ENCODE measurements at places on chromosomes 4 and X.
A peak's percentile ranks its signal among the peaks of the same experiment; 100 is the strongest.

DNA sequence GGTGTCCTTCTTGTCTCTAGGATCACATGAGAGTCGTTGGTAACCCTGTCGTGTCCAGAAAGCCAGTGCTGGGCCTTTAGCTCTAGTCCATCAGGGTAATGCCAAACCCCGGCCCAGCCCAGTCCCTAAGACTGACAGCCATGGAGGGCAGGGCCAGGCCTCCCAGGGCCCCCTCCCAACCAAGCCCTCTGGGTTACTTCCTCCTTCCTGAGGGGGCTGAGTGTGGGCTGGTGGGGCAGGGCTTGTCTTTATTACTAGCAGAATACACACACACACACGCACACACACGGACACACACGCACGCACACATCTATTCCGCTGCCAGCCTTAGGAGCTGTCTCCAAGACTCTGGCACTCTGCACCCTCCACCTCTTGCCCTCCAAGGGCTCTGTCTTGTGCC lies 35.6 kb upstream of the CDKN2AIP start:
- DNase-seq: no peak

DNA sequence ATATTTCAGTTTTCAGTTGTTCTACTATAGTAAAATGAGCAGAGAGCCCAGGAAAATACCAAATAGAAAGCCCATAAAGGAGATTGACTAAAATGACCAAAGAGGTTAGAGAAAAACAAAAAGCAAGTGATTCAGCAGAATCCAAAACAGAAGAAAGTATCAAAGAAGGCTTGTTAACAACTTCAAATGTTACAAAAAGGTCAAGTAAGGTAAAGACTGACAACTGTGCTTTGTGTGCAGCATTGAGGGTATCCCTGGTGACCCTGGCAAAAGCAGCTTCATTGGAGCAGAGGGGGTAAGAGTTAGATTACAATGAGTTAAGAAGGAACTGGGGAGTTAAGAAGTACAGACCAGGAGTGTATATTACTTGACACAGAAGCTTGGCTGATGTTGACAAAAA lies 317.9 kb downstream of the OPHN1 start:
- no peak for DNase-seq

- no peak for DNase-seq
These were observed 38.1 kb upstream of the ZNF827 start for GRCh38 chr4:145976680-145977079.

DNA sequence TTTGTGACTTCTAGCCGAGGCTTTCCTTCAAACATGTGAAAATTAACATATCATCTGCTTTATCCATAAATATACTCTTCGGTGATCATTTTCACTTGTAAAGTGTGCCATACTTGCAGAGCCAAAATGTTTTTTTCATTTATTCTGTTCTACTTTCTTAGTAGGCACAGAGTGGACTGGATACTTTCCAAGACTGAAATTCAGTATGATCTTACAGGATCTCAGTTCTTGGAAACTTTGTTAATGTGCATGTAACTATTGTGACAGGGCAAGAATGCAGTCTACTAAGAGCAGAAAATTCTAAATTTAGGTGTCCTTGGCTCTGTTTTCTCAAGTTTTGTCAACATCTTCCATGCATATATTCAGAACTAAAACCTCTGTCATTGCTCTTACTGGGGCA lies 284.9 kb downstream of the TEX13A start:
- DNase-seq: no peak

- no peak for DNase-seq
These were observed 58.1 kb downstream of the PHEX start for GRCh38 chrX:22090181-22090580.

DNA sequence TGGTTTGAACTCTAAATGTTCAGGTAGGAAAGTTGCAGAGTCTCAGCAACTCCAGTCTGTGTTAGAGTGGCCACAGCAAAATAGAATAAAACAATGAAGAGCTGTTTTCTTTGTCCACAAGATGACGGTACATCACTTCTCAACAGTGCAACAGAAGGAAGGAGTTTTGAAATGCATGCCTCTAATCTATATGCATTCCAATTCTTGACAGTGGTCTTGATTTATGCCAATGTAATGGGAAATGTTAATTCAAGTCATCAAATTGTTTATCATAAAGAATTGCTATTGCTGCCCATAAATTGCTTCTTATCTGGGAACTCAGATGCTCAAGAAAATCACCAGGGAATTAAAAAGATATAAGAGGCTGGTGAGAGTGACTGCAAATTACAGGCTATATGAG lies 195.5 kb upstream of the PRPS2 start:
- DNase-seq: no peak

- DNase-seq: no peak
These were observed 88.6 kb downstream of the SHROOM3 start for GRCh38 chr4:76523593-76523992.

GRCh38 chr4:52701207-52701606 lies 42.1 kb upstream of the USP46 start:
- DNase-seq: no peak

- DNase-seq: no peak
These were observed 49.2 kb downstream of the FGFRL1 start for GRCh38 chr4:1060621-1061020.

GRCh38 chr4:164874789-164875188 lies 2.2 kb upstream of the APELA start:
- DNase-seq: no peak

- DNase-seq: no peak
These were observed 30.8 kb downstream of the MOB1B start for GRCh38 chr4:70932984-70933383.

DNA sequence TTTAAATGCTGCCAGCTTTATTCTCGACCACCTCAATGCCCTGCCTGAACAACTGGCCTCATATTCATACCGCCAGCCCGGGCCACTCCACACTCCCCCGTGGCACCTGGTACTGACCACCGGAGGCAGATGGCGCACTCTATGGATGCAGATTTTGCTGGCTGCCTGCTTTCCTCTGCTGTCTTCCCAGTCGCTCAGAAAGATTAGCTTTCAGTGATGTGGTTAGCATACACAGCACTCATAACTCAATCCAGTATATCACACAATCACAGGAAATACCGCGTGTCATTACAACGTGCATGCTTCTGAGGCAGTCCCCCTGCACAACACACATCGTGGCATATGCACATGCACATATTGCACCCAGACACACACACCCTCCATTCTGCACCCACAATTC lies 147.2 kb upstream of the BCOR start:
- no peak for DNase-seq

DNA sequence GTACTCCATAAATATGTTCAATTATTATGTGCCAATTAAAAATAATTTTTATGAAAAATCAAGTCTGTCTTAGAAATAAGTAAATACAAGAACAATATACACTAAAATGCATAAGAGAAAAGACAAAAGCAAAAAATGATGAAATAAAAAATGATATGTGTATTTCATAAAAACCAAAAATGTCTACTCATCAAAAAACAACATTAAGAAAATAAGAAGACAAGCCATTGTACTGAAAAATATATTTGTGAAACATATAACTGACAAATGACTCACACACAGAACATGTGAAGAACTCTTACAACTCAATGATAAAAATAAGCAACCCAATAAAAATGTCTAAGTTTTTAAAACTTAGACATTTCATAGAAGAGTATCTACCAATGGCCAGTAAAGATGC lies 34.1 kb upstream of the ENOX2 start:
- DNase-seq: no peak

GRCh38 chr4:128906581-128906980 lies 97.1 kb downstream of the JADE1 start:
- DNase-seq: no peak

GRCh38 chr4:101527188-101527587 lies 179.9 kb upstream of the PPP3CA start:
- peak; percentile 44 for DNase-seq

DNA sequence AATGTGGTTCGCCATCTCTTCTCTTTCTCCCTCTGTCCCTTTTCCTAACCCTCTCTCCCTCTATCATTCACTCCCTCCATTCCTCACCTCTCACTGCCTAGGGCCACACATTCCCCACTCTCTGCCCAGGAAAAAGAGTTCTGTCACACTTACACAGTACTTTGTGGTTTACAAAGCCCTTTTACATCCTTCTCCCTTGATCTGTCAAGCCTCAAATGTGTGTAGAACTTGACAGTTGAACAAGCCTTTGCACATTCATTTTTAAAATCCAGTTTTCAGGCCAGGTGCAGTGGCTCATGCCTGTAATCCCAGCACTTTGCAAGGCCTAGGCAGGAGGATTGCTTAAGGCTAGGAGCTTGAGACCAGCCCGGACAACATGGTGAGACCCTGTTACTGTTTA lies 156.3 kb downstream of the VSIG4 start:
- DNase-seq: no peak

DNA sequence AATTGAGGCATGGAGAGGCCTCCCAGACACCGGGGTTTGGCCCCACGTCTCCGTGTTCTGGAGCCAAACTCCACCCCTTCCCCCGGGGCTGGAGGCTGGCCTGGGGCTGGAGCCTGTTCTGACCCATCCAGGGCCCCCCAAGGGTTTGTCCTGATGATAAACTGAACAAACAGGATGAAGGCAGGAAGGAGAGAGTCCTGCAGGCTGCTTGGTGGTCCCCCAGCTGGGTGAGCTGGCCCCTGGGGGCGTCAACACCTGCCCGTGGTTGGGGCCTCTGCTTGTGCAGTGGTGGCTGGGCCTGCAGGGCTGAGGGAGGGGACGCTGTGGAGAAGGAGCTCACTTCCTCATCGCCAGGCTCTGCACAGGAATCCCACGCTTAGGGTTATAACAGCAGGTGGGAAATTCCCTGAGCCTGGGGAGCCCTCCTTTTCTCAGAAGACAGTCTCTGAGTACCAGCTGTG lies 2.3 kb downstream of the SH3TC1 start:
- DNase-seq: peak; percentile 21

DNA sequence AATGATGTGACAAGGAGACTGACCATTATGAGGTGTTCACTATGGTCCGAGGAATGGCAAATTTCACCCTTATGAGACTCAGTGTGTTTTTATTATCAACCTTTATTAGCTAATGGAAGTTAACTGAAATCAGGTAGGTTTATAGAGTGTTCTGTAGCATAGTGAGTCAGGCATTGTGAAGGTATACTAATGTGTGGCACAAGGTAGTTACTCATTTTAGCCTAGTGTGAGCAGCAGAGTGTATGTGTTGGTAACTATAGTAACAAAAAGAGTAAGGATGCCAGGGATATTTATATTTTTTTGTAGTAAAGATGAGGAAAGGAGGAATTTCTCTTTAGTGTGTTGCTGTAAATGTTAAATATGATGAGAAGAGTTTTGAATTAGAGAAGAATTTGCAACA lies 12.0 kb downstream of the PDLIM5 start:
- no peak for DNase-seq

DNA sequence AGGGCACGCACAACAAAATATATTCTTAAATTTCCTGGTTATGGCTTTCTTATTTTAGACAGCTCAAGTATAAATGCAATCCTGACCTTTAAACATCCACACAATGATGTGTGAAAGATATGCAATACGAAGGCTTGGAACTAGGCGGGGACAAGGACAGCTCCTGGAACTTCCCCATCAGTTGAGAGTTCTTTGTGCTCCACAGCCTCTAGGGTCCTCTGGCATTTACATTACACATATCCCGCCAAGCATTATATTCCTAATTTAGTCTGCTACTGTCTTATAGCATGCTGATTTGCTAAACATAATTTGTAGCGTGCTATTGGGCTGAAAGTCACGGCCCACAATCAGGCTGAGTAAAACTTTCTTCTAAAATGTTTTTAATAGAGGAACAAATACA lies 74.4 kb downstream of the FTHL17 start:
- DNase-seq: no peak

DNA sequence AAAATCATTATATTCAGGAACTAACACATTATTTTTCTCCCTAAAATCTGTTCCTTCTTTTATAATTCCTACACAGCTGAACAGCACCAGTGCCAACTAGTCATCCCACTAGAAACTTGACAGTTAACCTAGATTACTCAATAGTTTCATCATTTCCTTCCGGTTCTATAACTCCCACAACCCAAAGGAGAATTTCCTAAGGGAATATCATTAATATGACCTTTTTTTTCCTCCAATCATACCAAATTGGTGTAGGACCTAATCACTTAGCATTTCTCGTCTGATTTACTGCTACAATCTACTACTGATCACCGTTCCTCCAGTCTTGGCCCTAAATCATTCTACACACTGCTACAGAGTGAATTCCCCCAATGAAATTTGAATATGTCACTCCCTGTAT lies 45.9 kb downstream of the WDFY3 start:
- no peak for DNase-seq

DNA sequence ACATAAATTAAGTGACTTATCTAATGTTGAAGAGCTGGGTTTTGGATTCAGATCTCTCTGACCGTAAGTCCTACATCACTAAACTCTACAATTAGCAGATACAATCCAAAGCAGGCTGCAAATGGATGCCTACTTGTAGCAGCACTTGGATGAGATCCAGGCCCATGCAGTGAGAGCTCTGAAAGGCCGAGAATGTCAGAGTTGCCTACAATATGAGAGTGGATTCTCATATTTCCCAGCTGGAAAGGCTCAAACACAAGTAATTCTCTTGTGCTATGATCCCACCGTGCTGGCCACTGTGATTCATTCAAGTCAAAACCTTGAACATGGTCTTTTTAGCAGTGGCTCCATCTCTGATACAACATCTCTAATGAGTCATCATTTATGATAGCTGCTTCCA lies 125.4 kb upstream of the CHRDL1 start:
- no peak for DNase-seq

DNA sequence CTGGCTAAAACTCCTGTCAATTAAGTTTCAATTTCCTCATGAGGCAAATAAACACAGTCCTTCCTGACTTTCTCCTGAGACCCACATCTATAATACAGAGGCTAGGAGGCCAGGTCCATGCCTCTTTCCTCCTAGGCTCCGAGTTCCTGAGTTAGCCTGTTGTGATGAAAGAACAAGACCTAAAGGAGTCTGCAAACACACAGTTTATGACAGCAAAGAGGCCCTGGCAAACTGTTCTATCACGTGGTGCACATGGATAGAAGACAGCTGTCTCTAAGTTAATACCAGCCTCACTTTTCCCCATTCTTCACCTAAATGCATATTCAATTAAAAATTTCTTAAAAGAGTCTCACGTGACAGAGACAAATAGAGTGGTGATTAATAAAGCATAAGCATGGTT lies 145.2 kb downstream of the TET2 start:
- DNase-seq: no peak

DNA sequence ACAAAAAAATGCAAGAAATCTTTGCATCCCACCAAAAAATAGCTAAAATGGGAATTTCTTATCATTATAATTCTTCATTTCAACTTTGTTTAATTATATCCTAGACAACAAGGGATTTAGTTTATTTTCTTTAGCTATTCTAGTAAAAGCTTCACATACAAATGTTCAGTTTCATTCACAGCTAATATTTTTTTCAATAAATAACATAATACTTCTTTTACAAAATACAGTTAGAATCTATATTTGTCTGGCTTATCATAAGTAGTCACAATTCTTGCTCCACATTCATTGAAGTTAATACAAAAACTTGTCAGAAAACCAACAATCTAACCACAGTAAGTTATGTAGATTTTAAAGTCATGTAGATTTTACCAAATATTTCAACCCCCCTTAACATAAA lies 414.4 kb downstream of the FAT4 start:
- DNase-seq: no peak
